Stimulated activated CD8-positive, alpha-beta memory T cell treated with anti-CD3 and anti-CD28 coated beads, Interleukin-4, amount 100 ng/mL, for 4 hours (primary cell): ENCODE measurements at places on chromosomes 1 and 21.

GRCh38 chr1:163922743-163923201, 601.0 kb downstream of the NUF2 start:
- DNase-seq, result no peak

- no peak for DNase-seq
These were observed 13.6 kb downstream of the PPFIA4 start for GRCh38 chr1:203039609-203040512.

GRCh38 chr1:210949039-210949438, 184.9 kb downstream of the KCNH1 start:
- DNase-seq, result no peak

DNA sequence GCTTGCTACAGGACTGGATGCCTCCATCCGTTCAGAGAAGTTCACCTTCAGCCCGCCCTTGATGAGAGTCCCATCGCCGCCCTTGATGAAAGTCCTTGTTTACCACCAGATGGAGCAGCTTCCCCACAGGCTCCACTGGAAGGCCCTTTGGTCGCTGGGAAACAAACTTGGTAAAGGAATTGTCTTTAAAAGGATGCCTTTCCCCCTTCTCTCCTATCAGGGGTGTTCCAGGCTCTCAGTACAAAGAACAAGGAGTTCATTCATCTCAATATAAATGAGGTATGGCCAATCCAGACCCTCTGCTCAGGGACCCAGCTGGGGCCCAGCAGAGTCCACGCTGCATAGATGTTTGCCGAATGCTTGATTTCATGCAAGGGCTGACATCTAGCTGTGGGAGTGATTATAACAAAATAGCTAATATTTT, 50.8 kb downstream of the CAPN9 start:
- DNase-seq, result no peak

- no peak for DNase-seq
These were observed 43.3 kb downstream of the S100B start for GRCh38 chr21:46561445-46562090.

- DNase-seq, result no peak
These were observed 30.0 kb upstream of the RRP15 start for GRCh38 chr1:218255090-218255489.

- DNase-seq, result peak; percentile 53
These were observed 2.3 kb upstream of the KCNC4 start for GRCh38 chr1:110207831-110208230.

DNA sequence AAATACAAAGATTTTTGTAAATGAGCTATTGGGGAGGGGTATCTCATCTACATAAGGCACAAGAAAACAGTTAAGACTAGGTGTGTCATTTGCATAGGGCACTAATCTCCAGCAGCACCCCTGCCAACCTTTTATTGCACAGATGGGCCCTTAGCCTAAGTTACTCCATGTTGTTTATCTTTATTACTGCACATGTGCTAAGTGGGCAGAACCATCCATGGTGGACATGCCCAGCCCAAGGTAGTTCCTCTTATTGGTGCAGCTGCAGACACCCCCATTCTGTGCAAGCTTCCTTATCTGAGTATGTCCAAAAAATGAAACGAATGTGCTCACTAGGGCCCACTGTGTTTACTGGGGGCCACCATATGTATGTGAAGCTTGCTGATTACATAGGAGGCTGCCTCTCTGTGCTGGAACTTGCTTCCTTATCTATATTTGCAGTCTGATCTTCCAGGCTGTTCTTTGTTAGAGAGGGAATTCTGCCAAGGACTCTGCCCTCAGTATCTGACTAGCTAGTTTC, 77.3 kb upstream of the NEK7 start:
- no peak for DNase-seq

DNA sequence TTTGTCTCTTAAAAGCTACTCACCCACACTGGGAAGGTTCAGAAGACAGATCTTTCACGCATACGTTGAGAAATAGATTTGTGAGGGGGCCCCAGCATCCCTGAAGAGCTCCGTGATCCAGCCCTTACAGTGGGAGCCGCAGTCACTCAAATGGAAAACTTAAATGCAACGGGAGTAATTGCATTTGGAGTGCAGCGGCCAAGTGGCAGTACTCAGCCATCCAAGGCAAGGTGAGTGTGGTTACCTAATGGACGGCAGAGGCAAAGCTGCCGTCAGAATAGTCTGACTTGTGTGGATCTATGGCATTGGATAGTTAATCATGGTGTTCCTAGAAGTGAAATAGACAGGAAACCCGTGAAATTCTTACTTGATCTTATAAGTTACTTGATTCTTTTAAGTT, 5.1 kb downstream of the SPSB1 start:
- DNase-seq, result no peak
